Epithelial cell of alveolus of lung (primary cell): ENCODE measurements at places on chromosomes 12 and 14. TPM values are rescaled to one million over a fixed set of nuclear protein-coding genes. Genes with fewer than 3 reads are reported as not detected.

The CLEC6A gene
- not detected in 2 replicates for total RNA-seq

The DLGAP5 gene
- 18.1 and 29.1 TPM in 2 replicates for total RNA-seq

The EIF2S3B gene
- total RNA-seq = 0.78 and 1.3 TPM in 2 replicates

The KCNC2 gene
- total RNA-seq = not detected in 2 replicates

The RPL10L gene
- not detected in 2 replicates for total RNA-seq

The ESPL1 gene
- total RNA-seq = 3.0 and 7.4 TPM in 2 replicates

The FGF23 gene
- not detected in 2 replicates for total RNA-seq

The FOXG1 gene
- total RNA-seq = under 0.01 TPM in 1 of 2 replicates, not detected in the other

The PPHLN1 gene
- total RNA-seq = 49.9 and 53.5 TPM in 2 replicates

The RERG gene
- 0.26 and 2.0 TPM in 2 replicates for total RNA-seq

The RFX4 gene
- total RNA-seq = not detected in 2 replicates

The CLEC1A gene
- 0.13 TPM in 1 of 2 replicates, not detected in the other for total RNA-seq

The CCDC197 gene
- not detected in 2 replicates for total RNA-seq

The TAS2R42 gene
- total RNA-seq = not detected in 2 replicates

The PELI2 gene
- 7.9 and 23.0 TPM in 2 replicates for total RNA-seq

The OVCH1 gene
- total RNA-seq = 0.08 TPM in 1 of 2 replicates, not detected in the other

The CIROP gene
- total RNA-seq = 0.88 TPM in 1 of 2 replicates, not detected in the other

The PMCH gene
- not detected in 2 replicates for total RNA-seq

The OR6C2 gene
- total RNA-seq = not detected in 2 replicates

The HHIPL1 gene
- total RNA-seq = 2.6 and 3.4 TPM in 2 replicates

The RASSF3 gene
- total RNA-seq = 15.3 and 19.1 TPM in 2 replicates

The LRP1-AS gene
- not detected in 2 replicates for total RNA-seq

The ARMH4 gene
- 0.91 and 1.6 TPM in 2 replicates for total RNA-seq

The TOMM20L gene
- total RNA-seq = not detected in 2 replicates

The KRT2 gene
- not detected in 2 replicates for total RNA-seq

The CLEC1B gene
- not detected in 2 replicates for total RNA-seq

The LRRC10 gene
- total RNA-seq = not detected in 2 replicates

The MTA1 gene
- 37.0 and 49.1 TPM in 2 replicates for total RNA-seq

The ZC3H10 gene
- total RNA-seq = 3.4 and 5.0 TPM in 2 replicates
